ENCODE measurements at places on chromosomes 1 and 21. TPM values are rescaled to one million over a fixed set of nuclear protein-coding genes. Genes with fewer than 3 reads are reported as not detected.

MARK1 gene
- 2.6 TPM for total RNA-seq

PTPN14 gene
- 6.3 TPM for total RNA-seq

FYB2 gene
- not detected for total RNA-seq

SLC22A15 gene
- 1.4 TPM for total RNA-seq

DNA sequence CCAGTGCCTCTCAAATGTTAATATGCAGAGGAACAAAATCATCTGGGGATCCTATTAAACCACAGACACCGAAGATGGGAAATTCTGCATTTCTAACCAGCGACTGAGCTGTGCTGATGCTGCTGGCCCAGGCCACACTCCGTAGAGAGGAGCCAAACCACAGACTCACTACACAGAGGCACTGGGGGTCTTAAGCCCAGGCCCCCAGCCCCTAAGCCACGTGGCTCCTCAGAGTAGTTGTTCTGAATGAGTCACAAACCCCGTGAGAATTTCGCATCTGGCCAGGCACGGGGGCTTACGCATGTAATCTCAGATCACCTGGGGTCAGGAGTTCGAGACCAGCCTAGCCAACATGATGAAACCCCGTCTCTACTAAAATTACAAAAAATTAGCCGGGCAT lies 2.8 kb upstream of the CELA2A start:
- no peak for DNase-seq

GRCh38 chr1:169109561-169110134 lies 3.2 kb downstream of the ATP1B1 start:
- DNase-seq: peak; percentile 54

GRCh38 chr1:159211331-159212136 lies 6.9 kb downstream of the ACKR1 start:
- DNase-seq: peak; percentile 61

- DNase-seq: peak; percentile 80
Measured at GRCh38 chr1:66503841-66504470, 30.0 kb upstream of the SGIP1 start.

GRCh38 chr1:10429868-10430215 lies 391 bp upstream of the CENPS start:
- DNase-seq: no peak

DNA sequence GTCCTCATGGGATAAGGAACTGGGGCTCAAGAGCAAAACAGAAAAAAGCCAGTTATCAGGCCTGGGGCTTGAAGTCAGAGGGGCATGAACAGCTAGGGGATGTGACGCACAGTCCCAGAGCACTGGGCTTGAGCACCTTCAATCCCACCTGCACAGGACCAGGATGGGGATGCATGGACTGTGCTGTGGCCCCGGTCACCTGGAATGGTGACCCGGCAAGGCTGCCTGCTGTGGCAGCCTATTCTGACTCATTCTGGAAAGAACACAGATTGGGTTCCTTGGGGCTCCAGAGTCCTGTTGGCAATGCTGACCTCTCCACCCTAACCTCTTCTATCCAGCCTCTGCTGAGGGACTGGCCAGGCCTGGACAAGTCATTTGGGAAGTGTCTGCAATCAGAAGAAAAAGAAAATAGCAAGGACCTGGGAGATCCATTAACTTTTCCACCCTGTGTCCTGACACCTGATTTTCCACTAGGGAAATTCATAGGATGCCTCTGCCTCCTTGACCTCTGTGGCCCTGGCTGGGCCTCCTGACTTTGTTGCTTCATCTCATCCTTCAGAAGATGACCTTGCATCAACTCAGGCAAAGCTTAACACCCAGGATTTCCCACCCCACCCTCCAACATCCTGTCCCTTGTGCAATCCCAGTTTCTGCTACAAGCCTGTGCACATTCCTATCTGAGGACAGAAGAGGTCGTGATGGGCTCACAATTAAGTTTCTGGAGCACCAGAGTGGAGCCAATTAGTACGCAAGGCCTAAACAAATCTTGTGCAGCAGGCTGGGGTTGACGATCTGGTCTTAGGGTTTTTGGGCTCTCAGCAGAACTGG lies 17.9 kb upstream of the FMOD start:
- DNase-seq: peak; percentile 49

Data from SK-MEL-5 (cell line).